Effector memory CD4-positive, alpha-beta T cell (primary cell): ENCODE measurements at places on chromosomes 7 and 10.

GRCh38 chr10:27100813-27101347 is 586 bp upstream of the ANKRD26 start:
- DNase-seq: peak; percentile 21

DNA sequence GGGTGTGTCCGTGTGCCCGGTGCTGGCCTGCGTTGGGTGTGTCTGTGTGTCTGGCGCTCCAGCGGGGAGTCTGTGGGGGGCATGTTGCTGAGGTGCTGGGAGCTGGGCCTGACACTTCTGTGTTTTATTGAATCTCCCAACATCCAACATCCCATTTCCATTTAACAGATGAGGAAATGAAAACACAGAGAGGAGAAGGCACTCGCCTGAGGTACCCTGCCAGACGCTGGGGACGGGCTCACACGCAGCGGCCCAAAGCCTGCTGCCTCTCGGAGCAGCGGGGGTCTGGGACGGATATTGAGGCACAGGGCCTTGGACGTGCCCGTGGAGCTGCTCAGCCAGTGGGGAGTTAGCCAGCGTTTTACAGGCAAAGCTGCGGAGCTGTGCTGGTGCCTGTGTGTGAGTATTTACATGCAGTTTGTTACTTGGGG is 133.9 kb downstream of the DNAJB6 start:
- DNase-seq: no peak

GRCh38 chr10:77553966-77554365 is 83.6 kb downstream of the KCNMA1 start:
- no peak for DNase-seq

GRCh38 chr10:78148961-78149612 is 115.4 kb downstream of the RPS24 start:
- no peak for DNase-seq

GRCh38 chr7:104800307-104800706 is 213.7 kb upstream of the KMT2E start:
- DNase-seq: no peak

GRCh38 chr7:105267244-105267643 is 121.5 kb downstream of the SRPK2 start:
- no peak for DNase-seq

GRCh38 chr7:97116308-97116707 is 1.2 kb upstream of the SDHAF3 start:
- DNase-seq: no peak

DNA sequence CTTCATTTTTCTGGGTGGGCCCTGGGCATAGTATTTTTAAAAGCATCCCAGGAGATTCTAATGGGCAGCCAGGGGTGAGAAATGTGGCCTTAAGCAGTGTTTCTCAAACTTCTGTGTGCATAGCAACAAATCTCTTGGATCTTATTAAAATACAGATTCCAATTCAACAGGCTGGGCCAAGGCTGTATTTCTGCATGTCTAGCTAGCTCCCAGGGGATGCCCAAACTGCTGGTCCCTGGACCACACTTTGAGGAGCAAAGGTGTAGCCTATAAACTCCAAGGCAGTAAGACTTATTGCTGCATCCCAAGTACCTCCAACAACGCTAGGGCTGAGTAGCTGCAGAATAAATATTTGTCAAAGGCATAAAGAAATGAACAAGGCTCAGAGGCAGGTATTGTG is 292.9 kb upstream of the ZMIZ1 start:
- DNase-seq: no peak

DNA sequence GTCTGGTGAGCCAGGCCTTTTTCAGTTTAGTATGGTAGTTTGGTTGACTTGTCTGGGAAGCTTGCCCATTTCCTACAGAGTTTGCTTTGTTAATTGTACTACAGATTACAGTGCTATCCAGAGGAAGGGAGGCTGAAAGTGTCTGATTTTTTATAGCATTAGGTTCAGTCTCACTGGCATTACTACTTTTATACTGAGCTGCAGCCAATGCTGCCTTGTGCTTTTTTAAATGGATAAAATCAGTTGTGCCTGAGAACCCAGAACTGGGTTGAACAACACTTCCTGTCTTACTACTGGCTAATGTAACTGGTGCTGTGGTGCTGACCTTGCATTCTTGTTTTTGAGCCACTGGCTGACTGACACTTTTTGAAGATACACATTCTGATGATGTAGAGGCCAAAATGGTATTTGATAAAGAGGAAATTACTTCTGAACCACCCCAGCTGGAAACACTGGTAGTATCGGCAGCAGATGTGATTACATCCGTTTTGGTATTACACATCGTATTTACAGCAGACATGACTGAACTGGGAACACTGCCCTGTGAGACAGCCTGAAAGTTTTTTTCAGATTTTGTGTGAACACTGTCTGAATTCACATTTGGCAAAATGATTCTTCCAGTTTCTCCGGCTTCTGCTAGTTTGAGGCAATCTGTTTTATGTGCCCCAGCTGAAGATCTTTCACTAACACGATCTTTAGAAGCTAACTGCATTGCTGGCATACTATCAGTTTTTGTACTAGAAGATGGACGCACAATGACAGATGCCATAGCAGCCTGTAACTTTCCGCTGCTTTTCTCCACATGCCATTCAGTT is 74.1 kb downstream of the NRBF2 start:
- no peak for DNase-seq

DNA sequence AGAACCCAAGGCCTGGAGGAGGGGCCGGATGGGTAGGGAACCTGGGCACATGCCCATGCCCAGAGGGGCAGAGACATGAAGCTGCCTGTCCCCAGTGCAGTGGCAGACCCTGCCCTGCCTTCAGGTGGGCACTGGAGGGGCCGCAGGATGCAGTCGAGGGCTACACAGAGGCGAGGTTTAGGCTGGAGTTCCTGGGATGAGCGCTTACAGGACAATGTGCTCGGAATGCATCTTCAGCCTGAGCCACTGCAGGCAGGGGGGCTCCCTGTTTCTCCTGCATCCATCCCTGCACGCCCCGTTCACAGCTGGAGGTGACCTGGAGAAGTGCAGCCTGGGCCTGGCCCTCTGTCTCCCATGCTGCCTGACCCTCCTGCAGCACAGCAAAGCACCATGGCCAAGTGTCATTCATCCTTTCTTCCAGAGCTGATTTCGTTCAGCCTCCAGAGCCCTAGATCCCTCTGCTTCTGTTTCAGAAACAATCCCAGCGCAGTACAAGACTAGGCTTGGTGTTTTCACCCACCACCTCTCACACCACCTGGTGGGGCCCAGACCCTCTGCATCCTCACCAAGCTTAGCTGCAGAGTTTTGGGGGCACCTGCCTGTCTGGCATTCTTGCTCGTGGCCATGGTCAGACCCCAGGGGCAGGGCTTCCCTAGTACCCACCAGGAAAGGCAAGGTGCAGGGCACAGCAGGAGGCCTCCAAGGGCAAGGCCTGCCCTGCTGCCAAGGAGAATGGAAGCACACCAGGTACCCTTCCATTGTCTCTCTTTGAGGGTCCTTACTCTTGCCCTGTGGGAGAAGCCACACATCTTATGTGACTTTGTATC is 311.9 kb downstream of the TCERG1L start:
- no peak for DNase-seq

DNA sequence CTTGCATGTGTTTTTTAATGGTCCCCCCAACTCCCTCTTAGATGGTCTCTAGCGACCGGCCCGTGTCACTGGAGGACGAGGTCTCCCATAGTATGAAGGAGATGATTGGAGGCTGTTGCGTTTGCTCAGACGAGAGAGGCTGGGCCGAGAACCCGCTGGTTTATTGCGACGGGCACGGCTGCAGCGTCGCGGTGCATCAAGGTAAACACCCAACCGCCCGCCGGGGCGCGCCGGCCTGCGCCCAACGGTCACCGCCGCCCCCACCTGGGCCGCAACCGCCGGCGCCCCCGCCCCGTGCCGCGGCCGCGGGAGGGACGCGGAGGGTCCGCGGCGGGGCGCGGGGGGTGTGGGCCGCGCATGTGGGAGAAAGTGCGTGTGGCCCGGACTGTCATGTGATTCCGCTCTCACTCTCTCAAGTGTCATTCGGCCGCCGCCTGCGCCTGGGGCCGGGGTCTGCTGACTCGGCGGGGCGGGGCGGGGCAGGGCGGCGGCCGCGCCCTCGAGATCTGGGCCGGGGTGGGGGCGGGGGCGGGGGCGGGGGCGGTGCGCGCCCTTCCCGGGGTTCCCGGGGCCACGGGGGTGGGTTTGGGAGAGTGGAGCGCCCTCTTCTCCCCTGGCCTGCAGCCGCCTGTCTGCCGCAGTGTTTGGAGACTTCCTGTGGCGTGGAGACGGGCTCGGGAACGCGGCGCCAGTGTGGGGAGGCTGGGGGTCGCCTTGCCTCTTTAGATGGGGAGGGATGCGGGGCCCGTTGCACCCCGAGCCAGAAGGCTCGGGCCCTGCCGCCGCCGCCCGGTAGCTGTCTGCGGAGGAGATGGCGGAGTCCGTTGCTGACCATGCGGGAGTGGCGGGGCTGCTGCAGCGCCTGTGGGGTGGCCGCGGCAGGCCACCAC is 817 bp downstream of the MLLT10 start:
- DNase-seq: peak; percentile 44

DNA sequence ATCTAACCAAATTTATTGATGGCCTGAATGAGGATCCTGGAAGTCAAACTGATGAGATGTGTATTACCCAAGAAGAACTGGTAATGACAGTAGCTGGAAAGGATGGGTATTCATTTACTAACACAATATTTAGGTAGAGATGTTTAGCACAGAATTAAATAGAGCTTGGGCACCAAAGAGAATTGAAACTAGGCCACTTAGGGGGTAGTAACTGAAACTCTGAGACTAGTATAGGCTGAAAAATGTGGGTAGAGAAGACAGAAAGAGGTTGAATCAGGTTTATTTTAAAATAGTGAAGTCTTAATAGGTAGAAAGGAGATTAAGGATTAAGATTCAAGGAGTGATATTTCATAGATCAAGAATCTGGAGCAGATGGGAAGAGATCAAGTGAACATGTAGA is 155.8 kb downstream of the MLLT10 start:
- DNase-seq: no peak

DNA sequence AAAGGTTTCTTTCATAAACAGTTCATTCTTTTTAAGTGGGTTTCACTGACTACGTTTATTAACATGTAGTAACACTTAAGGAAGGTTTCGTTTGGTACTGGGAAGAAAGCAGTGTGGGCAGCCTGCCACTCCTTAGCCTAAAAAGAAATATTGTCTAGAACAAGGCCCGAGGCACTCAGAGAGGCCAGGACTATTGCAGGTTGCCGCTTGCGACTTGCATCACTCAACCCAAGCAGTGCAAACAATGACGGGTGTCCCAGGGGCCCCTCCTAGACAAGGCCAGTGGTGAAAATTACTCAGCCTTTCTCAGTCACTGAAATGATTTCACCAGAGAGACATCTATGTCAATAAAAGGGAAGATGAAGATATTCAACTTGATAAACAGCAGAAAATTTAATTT is 243.9 kb downstream of the SNX13 start:
- DNase-seq: no peak

- DNase-seq: no peak
Observed at GRCh38 chr10:37403776-37404175, 278.4 kb downstream of the ANKRD30A start.

DNA sequence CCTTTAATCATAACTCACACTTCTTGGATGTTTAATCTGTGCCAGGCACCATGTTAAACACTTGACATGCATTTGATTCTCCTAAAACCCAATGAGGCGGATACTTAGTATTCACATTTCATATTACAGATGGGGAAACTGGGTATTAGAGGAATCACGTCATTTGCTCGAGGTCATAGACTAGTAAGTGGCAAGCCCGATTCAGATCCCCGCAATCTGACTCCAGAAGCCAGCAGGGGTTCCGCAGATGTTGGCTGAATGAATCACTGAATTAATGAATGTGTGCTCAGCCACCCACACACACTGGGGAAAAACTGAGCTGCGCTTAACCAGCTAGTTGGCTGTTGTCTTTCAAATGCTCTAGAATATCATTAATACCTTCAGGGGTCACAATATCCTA is 22.5 kb upstream of the ENO4 start:
- DNase-seq: no peak

GRCh38 chr10:29007748-29008610 is 280.9 kb upstream of the LYZL1 start:
- no peak for DNase-seq

DNA sequence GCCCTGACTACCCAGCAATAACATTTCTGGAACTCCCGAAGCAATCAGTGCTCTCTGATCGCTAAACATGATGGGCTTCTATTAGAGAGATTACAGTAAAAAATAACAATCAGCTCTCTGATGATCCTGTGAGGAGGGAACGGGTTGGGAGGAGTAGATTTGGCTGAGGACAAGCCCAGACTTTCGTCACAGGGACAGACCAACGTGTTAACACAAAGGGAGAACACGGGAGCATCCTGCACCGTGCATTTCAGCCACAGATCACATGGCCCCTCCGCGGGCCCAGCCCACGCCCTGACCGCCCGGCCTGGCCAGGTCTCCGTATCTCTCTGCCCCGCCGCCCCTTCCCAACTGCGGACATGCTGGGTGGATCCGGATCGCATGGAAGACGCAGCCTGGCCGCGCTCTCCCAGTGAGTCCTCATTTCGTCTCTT is 95.0 kb upstream of the AGBL3 start:
- DNase-seq: no peak
